ENCODE measurements at places on chromosomes 16 and 17.
A peak's percentile ranks its signal among the peaks of the same experiment; 100 is the strongest.

DNA sequence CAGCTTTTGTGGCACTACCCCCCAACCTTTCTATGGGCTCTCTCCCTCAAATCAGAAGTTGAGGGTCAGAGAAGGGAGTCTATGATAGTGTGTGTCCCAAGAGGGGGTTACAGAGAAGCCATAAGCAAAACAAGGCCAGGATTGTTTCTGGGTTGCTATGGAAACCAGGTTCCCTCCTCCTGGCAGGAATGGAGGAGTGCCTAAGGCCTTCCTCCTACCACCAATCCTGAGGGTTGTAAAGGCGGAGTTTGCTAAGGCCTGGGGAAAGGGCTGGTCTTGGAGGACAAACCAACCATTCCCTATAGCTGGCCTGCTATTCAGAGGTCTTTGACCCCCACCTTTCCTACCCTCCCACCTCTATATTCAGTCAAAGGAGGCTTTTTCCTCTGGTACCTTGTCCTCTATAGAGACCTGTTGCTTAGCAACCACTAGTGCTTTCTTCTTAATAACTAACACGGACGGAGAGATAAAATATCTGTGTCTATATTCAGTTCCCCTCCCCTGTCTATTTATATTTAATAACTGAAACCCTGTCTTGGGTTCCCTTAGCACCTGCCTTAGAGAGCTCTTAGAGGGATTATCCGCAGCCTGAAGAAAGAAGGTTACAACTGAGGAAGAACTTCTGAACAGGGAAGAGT is 43.4 kb downstream of the NEUROD2 start:
- DNase-seq, result no peak

DNA sequence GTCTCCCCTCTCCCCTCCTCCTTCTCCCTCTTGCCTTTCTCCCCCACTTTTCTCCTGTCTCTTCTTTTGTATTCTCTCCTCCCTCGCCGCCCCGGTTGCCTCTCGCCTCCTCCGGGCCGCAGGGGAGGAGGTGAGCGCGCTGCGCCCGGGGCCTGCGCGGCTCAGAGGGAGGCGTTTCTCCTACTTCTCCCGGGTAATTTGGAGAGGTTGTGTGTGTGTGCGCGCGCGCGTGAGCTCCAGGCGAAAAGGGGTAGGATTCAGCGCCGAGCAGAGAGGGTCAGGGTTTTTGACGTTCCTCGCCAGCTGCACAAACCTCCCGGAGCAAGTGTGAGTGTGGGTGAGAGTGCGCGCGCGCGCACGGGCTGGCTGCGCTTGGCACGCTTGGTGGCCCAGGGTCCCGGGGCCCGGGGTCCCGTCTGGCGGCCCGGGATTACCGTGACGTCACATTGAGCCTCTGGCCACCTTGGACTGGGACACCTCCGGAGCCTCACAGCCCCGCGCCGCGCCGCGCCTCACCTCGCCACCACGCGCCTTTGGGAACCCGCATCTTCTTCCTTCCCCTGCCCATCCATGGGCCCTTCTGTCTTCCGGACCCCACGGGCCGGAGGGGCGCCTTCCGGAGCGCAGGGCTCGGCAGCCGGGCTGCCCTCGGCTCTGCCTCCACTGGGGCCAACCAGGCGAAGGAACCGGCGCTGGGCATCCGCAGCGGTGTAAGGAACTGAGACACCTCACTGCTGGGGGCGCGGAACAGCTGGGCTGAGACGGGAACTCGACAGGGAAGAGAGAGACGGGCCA is 479 bp downstream of the IRX6 start:
- DNase-seq, result no peak

DNA sequence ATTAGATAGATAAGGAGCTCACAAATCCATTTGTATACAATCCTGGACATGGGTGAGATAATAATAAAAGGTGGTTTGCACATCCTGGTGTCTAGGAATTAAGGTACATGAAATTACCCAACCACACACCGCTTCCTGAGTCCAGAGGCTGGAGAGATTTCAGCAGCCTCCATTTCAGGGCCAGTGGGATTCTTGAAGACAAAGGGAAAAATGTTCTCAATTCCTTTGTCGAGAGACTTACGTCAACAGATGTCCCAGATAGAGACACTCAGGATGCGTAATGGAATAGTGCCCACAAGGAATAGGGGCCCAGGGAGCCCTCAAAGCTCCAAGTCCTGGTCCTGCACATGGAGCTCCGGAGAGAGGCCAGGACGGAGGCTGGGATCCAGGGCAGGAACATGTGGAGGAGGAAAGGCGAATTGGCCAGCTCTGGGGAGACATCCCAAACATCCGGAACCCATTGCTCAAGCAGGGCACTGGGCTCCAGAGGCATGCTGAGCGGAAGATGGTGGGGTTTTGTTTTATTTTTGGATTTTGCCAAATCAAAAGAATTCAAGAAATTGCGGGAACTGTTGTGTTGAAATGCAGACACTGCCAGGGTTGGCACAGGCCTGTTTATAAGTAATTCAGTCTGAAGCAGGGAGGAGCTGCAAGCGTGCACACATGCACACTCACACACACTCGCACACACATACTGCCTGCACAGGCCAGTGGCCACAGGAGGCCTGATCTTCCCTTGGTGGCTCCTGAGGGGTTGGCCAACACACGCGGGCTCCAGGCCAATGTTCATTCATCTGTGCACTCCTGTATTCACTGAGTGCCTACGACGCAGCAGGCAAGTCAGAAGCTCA is 97.2 kb downstream of the NOG start:
- DNase-seq, result no peak

DNA sequence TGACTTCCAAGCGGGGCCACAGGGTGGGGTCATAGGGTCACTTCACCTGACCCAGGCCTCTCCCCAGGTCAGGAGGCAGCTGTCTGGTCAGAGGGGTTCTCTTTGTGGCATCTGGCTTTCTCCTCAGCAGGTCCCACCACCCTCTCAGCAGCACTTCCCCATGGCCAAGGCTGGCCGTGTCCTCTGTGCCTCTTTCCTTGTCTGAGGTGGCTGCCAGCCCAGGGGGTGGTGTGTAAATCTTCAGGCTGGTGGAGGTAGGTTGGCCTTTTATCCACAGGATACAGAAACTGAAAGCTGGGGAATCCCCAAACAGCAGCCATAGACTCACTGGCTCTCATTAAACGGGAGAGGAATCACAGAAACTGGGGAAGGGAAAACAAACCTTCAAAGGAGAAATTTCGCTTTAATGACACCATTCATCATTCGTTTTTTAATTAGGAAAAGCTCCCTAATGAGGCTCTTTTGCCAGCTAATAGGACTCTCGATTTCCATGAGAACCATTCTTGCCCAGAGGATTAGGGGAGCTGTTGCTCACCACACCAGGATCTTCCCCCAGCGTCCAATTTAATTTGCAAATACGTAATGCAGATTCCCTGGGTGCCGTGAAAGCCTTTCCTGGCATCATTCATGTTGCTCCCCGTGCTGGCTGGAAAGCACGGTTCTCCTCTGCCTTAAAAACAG is 18.0 kb downstream of the C17orf75 start:
- DNase-seq, result peak; percentile 13

DNA sequence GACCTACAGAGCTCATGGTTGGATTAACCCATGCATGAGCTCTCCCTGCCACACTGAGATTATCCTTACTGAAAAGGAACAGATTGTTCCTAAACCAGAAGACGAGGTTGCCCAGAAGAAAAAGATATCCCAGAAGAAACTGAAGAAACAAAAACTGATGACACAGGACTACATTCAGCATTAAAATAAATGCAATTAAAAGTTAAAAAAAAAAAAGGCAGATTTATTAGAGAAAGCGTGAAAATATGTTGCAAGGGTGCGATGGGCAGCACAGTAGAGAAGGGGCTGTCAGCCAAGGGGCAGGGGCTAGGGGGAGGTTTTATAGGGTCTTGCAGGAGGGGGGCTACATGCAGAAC is 40.2 kb upstream of the BPTF start:
- DNase-seq, result no peak

- no peak for DNase-seq
Observed at GRCh38 chr16:13958474-13958873, 38.5 kb downstream of the ERCC4 start.

DNA sequence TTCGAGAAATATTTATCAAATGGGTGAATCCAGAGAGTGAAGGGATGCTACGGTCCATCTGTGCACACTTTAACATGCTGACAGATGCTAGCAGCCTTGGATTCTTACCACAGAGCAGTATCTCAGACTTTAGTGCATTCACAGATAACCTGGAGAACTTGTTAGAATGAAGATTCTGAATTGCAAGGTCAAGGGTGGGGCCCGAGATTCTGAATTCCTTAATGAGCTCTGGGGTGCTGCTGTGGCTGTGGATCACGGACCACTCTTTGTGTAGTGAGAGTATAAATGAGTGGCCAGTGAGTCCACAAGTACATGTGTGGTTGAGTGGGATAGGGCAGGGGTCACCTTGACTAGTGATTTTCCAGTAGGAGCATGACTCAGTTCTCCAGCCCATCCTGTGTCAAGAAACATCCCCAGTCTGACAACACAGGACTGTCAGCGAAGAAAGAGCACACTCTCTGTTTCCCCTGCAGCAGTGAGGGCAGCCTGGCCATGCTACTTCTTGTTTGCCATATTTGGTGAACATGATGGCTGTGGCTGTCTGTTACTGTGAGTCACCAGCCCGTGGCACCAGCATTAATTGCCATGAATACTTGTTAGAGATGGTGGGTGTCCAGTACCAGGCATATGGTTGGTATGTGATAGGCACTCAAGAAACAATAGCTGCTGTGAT is 13.0 kb upstream of the SALL1 start:
- DNase-seq, result peak; percentile 3

- no peak for DNase-seq
Observed at GRCh38 chr16:75452464-75453190, 11.9 kb downstream of the TMEM170A start.

DNA sequence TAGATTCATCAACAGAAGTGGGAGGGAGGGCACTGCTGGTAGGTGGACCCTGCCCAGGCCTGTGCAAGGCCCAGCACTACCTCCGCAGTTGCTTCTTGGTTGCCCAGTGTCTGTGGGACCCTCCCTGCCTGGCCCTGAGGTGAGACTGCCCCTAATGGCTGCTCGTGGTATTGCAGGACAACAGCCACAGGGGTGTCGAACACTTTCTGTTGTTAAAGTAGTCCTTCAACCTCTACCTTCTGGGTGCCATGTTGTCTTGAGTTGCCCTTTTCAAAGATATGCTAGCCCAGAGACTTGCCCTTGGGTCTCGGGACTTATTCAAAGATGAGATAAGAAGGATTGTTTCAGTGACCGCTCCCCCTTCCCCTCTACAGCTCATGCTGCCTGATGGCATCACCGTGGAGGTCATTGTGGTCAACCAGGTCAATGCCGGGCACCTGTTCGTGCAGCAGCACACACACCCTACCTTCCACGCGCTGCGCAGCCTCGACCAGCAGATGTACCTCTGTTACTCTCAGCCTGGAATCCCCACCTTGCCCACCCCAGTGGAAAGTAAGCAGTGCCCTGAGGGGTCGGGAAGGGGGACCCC is 29.1 kb downstream of the AKAP1 start:
- peak; percentile 32 for DNase-seq

- peak; percentile 63 for DNase-seq
Observed at GRCh38 chr16:29806641-29807425, 504 bp downstream of the MAZ start.

- DNase-seq, result no peak
Observed at GRCh38 chr17:56289321-56289720, 136.0 kb downstream of the ANKFN1 start.

GRCh38 chr16:27323781-27324561 is 10.2 kb downstream of the IL4R start:
- DNase-seq, result no peak

DNA sequence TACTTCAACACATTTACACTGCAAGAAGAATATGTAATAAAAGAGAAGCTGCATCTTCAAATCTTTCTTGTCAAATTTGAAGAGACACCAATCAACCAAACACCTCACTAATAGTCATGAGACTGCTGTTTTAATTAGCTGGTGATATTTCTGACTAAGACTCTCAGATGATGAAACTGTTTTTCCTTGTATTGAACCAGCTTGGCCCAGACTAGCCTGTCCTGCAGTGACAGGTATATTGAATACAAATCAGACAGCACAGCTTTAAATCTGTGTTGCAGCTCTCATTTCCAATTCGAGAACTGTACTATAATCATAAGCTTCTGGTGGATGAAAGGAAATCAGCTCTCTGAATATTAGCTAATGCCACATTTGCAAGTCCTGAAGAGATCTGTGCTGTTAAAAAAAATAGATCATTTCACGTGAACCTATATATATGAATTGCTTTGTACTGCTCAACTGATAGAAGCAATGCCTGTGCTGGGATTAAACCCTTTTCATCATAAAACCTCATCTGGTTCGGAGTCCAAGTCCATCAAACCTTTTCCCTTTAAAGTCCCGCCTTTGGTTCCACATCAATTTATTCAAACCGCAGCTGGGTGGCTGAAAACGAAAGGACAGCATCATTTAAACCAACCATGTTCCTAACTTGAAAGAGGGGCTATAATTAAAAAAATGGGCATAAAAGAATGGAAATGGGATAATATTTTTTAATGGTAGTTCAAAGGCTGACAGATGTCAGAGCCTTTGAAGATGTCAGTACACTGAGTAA is 306.2 kb downstream of the CEP112 start:
- no peak for DNase-seq

GRCh38 chr16:68764862-68765261 is 27.8 kb downstream of the CDH1 start:
- DNase-seq, result no peak

GRCh38 chr17:47663912-47664623 is 14.3 kb downstream of the KPNB1 start:
- DNase-seq, result no peak

- no peak for DNase-seq
Observed at GRCh38 chr16:72979974-72980373, 68.0 kb downstream of the ZFHX3 start.

- DNase-seq, result peak; percentile 19
Observed at GRCh38 chr17:32445074-32445415, 735 bp downstream of the PSMD11 start.

GRCh38 chr17:18247613-18248001 is 10.9 kb downstream of the FLII start:
- DNase-seq, result no peak

- DNase-seq, result peak; percentile 2
Observed at GRCh38 chr17:19447085-19447583, 36.1 kb downstream of the RNF112 start.

GRCh38 chr16:89911375-89911774 is 7.3 kb upstream of the MC1R start:
- DNase-seq, result no peak

- no peak for DNase-seq
Observed at GRCh38 chr16:49748322-49748721, 107.6 kb downstream of the ZNF423 start.

- no peak for DNase-seq
Observed at GRCh38 chr17:8923762-8924161, 41.7 kb downstream of the PIK3R5 start.
